DMS79 (cell line): ENCODE measurements at places on chromosomes 1 and 21.

DNA sequence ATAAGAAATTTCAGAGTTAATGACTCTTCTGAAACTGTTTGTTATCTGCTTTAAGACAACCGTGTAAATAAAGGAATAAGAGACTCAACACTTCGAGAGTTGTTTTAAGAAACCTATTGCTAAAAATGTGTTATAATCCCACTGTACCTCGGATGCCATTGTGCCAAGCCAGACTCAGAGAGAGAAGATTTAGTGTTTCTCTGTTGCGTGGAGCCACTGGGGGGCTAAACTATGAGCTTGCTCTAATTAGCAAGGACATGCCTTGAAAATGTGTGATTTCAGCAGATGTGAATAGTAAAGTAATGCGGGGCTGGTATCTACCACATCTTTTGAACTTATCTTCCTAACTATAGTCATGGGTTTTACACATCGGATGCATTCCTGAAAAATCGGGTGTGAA lies 56.2 kb upstream of the TARBP1 start:
- DNase-seq, result no peak

- no peak for DNase-seq
Observed at GRCh38 chr1:245926888-245927287, 580.2 kb downstream of the SMYD3 start.

DNA sequence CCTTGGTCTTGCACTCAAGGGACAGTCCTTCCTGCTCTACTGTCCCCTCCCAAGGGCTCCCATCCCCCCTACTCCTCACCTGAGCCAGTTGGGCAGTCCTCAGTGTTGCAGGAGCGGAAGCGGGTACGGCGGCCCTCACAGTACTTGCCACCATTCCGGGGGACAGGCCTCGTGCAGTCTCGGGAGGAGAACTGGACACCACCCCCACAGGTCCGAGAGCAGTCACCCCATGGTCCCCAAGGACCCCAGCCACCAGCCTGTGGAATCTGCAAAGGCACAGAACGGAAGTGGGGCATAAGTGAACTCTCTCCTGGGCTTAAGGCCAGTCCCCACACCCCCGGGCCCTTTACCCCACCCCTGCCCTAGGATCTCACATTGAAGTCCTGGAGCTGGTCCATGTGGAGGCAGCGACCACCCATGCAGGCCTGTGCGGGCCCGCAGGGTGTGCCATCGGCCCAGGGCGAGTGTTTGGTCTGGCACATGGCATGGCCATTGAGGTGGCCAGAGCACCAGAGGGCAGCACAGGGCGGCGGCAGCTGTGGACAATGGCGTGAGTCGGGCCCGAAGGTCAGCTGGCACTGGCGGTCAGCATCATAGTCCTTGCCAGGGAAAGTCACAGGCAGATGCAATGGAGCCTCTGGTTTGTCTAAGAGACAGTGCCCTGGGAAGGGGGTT lies 5.2 kb downstream of the ADAMTS4 start:
- no peak for DNase-seq

- DNase-seq, result no peak
Observed at GRCh38 chr1:162329826-162330225, 46.8 kb downstream of the SPATA46 start.

DNA sequence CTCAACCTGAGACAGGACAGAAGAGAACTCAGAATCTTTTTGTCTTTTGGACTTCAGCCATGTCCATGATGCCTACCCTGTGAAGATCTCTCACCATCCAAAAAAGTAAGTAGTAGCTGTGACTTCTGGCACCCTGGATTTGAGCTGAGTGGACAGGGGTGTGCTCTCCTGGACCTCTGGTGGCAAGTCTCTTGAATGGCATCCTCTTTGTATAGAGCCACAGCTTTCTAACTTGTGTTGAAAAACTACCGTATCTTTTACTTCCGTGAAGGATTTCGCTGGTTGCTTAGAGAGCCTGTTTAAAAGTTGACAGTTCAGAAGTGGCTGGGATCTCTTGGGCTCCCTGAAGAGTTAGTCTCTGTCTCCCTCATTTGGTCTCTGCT lies 1.8 kb downstream of the MFN2 start:
- no peak for DNase-seq

DNA sequence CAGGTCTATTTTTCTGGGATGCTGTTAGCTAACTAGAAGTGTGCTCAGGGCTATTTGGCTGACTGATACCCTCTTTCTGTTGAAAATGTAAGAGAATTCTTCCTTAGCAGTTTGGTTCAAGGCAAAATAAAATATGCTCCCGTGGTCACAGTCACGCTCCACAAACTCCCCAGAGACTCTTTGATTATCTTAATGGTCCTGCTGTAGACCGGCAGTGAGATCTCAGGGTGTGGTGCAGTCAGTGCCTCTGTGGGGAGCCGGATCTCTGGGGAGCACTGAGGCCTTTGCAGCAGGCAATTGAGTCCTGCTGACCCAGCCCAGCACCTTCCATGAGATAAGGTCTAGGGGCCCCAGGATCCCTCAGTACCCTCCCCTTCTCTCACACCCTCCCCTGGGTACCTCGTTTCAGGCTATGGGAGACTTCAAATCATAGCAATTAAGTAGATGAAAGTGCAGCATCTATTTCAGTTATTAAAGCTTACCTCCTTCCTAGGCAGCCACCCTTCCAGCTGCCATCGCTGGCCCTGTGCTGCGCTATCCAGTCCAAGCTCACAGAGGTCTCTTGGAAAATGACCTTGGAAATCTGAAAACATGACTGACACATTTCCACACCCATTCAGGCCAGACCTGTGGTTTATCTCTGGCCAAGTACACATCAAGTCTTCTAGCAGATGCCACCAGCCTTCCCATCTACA lies 98.1 kb downstream of the SEC16B start:
- no peak for DNase-seq

GRCh38 chr1:98733782-98734112 lies 72.2 kb downstream of the SNX7 start:
- DNase-seq, result no peak

DNA sequence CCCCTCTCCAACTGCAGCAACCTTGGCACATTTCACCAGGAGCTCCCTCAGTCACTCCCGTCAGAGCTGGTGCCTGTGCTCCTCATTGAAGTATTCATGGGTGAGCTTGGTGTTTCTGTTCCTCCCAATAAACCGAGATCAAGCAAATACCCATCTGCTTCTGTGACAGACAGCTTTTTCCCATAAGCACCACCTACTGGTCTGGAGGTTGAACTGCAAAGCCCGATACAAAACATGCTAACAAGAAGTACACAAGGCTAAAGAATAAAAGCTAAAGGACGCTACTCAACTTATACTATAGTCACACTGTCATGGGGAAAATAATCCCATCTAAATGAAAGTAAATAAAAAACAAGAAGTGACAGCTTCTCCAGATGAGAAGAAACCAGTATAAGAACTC lies 111.9 kb upstream of the C21orf91 start:
- no peak for DNase-seq
